ENCODE measurements at places on chromosomes 3 and 15.
A peak's percentile ranks its signal among the peaks of the same experiment; 100 is the strongest.

DNA sequence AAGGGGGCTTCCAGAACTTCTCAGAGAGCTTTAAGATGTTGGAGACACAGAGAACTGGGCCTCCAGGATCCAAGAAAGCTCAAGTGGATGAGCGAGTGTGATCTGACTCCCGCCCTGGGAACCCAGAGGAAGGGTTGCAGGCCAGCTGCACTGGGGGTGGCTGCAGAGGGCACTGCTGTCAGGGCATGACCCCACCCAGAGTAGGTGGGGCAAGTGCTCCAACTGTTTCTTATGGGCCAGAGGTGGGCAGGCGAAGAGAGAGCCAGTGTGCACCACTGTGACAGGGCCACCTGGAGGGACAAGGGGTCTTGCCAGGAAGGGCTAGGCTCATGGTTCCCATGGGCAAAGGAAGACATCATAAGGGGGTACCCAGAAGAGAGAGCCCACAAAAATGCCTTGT, 48.8 kb downstream of the EXOG start:
- DNase-seq: no peak

GRCh38 chr3:87088993-87089841, 98.3 kb upstream of the VGLL3 start:
- DNase-seq: peak; percentile 86

DNA sequence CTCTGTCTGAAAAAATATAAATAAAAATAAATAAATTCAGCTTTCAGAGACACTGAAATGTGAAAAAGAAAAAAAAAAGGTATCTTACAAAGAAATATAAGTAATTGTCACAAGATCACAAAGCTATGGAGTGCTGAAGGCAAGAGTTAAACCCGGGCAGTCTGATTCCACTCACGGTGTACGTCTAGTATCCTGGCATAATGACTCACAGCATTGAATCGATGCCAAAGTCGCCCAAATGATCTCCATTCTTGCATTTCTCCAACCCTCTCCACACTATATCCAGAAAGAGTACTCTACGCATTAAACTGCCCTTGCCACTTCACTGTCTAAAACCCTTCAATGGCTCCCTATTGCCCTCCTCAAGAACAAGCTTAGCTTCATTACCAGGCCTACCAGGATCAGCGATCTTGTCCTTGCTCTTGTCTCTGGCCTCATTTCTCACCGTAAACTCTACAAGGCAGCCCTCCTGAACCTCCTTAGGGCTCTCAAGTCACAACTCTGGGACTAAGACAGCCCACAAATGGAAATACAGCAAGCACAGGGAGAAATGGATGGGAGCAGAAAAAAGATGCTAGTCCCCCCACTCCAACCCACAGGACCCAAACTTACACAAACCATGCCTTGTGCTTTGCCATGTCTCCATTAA, 7.7 kb downstream of the SUCLG2 start:
- DNase-seq: no peak

- DNase-seq: peak; percentile 92
Measured at GRCh38 chr3:185959609-185960521, 22.1 kb upstream of the TRA2B start.

DNA sequence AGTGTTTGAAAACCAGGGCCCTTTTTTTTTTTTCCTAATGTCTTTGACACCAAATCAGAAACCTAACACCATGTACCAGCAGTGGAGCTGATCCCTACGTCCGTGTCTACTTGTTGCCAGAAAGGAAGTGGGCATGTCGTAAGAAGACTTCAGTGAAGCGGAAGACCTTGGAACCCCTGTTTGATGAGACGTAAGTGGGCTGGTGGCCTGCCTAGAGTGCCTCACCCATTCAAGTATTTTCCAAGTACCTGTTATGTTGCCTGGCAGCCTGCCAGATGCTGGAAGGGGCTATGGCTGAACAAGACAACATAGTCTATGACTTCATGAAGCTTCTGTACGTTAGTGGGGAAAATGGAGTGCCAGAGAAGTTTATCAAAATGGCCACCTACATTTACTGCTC, 39.7 kb downstream of the ESYT3 start:
- no peak for DNase-seq

- no peak for DNase-seq
Measured at GRCh38 chr3:66854601-66855151, 143.4 kb upstream of the KBTBD8 start.

DNA sequence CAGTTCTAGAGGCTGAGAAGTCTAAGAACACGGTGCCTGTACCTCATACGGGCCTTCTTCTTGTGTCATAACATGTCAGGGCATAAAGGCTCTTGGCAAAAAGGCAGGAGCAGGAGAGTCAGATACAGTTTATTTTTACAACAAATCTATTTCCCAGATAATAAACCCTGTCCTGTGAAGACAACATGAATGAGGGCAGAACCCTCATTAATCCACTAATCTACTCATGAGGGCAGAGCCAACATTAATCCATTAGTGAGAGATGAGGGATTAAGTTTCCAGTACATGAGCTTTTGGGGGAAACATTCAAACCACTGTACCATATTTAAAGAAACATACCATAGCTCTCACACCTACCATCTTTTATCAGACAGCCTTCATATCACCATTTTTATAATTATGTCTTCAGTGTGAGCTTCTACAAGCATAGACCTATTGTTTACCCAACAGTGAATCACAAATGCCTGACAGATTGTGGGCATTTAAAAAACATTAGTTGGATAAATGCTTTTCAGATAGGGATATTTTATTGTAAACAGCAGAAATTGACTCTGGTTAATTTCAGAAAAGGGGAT, 645.8 kb downstream of the GRM7 start:
- DNase-seq: no peak

All from inflammatory macrophage (primary cell).